ENCODE measurements at places on chromosomes 5 and 9. TPM values are rescaled to one million over a fixed set of nuclear protein-coding genes. Genes with fewer than 3 reads are reported as not detected.

Gene CSF1R
- 140 TPM for total RNA-seq

Gene PFN3
- not detected for total RNA-seq

Gene CARTPT
- not detected for total RNA-seq

GRCh38 chr9:128998462-128998861 is 29.7 kb downstream of the SH3GLB2 start:
- no peak for DNase-seq

GRCh38 chr5:82707741-82708140 is 369.5 kb downstream of the TMEM167A start:
- DNase-seq: no peak

GRCh38 chr9:76996700-76997099 is 22.8 kb upstream of the FOXB2 start:
- DNase-seq: no peak

GRCh38 chr9:134175291-134175807 is 11.0 kb upstream of the RNU6ATAC start:
- DNase-seq: no peak

DNA sequence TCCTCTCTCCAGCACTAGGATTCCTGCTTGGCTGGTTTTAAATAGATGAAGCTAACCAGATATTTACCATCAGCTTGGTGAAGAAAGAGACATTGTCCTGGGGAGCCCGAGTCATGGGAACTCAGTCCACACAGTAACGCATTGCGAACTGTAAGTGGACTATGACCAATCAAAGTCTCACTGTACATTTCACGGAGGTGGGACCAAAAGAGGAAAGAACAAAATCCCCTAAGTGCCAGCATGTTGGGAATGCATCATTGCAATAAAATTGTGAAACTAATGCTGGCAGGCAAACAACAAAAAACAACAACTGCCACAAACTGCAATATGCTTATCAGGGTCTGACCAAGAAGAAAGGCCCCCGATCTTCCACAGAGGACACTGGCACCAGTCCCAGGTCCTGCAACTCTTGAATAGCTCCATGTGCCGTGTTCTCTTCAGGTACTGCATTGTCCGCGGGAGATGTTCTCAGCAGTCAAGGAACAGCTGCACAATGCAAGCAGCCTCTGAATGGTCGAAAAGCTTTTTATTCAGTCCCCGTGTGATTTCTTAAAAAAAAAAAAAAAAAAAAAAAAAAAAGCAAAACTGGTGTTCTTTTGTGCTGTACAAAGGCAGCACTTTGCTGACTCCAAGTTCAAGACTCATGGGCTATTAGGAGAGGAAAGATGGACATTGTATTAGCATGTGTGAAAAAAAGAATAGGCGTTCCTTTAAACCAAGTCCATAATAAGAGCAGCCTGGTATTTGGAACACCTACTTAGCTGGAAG is 38.1 kb downstream of the SEMA6A start:
- no peak for DNase-seq

- no peak for DNase-seq
Observed at GRCh38 chr5:19928562-19929421, 59.2 kb downstream of the CDH18 start.

GRCh38 chr5:40841068-40841805 is at the start of gene CARD6:
TSS of gene CARD6 (plus strand) at chr5:40841367. CDS start at chr5:40841383, 16 bp downstream.
- DNase-seq: no peak
